ENCODE measurements at places on chromosomes 1 and 21. TPM values are rescaled to one million over a fixed set of nuclear protein-coding genes. Genes with fewer than 3 reads are reported as not detected.

- H3K36me3 ChIP-seq, result no peaks in the 10 kb centered on the region
- H3K4me1 ChIP-seq, result no peaks in the 10 kb centered on the region
- DNase-seq, result no peak
- no peak overlapping the region for H3K27ac ChIP-seq
These were observed 66.4 kb upstream of the LPGAT1 start for GRCh38 chr1:211896958-211897357.

GRCh38 chr1:68128157-68128556, 77.7 kb upstream of the DIRAS3 start:
- DNase-seq, result no peak
- peaks cover 68% of the 10 kb centered on the region for H3K36me3 ChIP-seq
- H3K4me1 ChIP-seq, result peaks cover 26% of the 10 kb centered on the region

- H3K36me3 ChIP-seq, result no peaks in the 10 kb centered on the region
- no peak for DNase-seq
- H3K4me3 ChIP-seq, result no peak overlapping the region
- H3K27ac ChIP-seq, result no peak overlapping the region
- no peaks in the 10 kb centered on the region for H3K4me1 ChIP-seq
These were observed 435.8 kb downstream of the MRPL39 start for GRCh38 chr21:25171438-25171837.

DNA sequence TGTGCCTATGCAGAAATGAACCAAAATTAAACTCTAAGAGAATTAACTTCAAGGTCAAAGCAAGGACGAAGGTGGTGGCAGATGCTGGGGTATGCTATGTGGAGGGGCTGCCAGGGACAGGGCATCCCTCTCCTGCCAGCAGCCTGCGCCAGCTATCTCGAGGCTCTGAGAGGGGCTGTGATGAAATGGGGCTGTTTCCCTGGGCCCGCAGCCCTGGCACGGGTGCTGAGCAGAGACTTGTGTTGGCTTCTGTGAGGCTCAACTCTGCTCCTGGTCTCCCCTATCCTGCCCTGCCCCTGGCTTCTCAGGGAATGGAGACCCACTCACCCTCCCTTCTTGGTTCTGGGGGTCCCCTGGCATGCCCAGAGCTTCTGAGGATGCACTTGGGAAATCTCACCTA, 41.9 kb upstream of the TIAM1 start:
- no peak overlapping the region for H3K27ac ChIP-seq
- no peak overlapping the region for H3K4me3 ChIP-seq
- no peaks in the 10 kb centered on the region for H3K4me1 ChIP-seq
- H3K27me3 ChIP-seq, result no peaks in the 10 kb centered on the region
- no peak for DNase-seq

DNA sequence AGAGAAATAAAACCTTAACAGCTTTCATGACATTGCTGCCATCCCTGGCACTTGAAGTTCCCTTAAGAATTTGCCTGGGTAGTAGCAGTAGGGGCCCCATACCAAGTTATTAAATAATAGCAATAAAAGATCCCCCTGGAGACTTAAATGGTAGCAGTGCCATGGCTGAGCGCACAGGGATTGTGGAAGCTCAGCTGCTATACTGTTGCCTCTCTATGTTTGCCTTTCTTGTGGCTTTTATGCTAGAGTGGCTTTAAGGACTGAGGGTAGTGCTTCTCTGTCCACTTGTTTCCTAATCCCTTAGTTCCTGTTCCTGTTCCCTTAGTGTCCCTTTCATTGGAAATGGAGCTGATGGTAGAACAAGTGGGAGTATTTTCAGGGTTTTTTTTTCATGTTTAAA, 42.1 kb downstream of the NCF2 start:
- peaks cover 92% of the 10 kb centered on the region for H3K36me3 ChIP-seq
- H3K27ac ChIP-seq, result no peak overlapping the region
- peaks cover 5% of the 10 kb centered on the region for H3K4me1 ChIP-seq
- no peak overlapping the region for H3K4me3 ChIP-seq
- DNase-seq, result no peak

GRCh38 chr1:226937940-226938725, 2.0 kb upstream of the COQ8A start:
- peaks cover 35% of the 10 kb centered on the region for H3K4me1 ChIP-seq
- no peak for DNase-seq
- no peak overlapping the region for H3K4me3 ChIP-seq

- no peaks in the 10 kb centered on the region for H3K27me3 ChIP-seq
- no peak overlapping the region for H3K27ac ChIP-seq
- no peak for DNase-seq
- H3K36me3 ChIP-seq, result no peaks in the 10 kb centered on the region
- no peaks in the 10 kb centered on the region for H3K4me1 ChIP-seq
These were observed 8.2 kb upstream of the LINGO4 start for GRCh38 chr1:151813271-151813977.

GRCh38 chr21:42051788-42052187, 19.3 kb upstream of the UMODL1 start:
- no peak overlapping the region for H3K27ac ChIP-seq
- H3K4me1 ChIP-seq, result peaks cover 10% of the 10 kb centered on the region
- H3K27me3 ChIP-seq, result no peaks in the 10 kb centered on the region
- H3K36me3 ChIP-seq, result no peaks in the 10 kb centered on the region
- no peak overlapping the region for H3K4me3 ChIP-seq
- no peak for DNase-seq

GRCh38 chr21:37780991-37781983, 135.0 kb downstream of the KCNJ6 start:
- no peak overlapping the region for H3K27ac ChIP-seq
- H3K4me1 ChIP-seq, result no peaks in the 10 kb centered on the region
- no peaks in the 10 kb centered on the region for H3K36me3 ChIP-seq
- DNase-seq, result no peak

Gene CD52
- total RNA-seq, result not detected

Gene CNIH3
- total RNA-seq, result 2.2 TPM

Gene PRR9
- not detected for total RNA-seq

Gene RGS16
- 0.83 TPM for total RNA-seq

Gene C1orf226
- total RNA-seq, result 13.2 TPM
